Large intestine (tissue), 12 donors: ENCODE measurements at places on chromosomes 6 and 20.

DNA sequence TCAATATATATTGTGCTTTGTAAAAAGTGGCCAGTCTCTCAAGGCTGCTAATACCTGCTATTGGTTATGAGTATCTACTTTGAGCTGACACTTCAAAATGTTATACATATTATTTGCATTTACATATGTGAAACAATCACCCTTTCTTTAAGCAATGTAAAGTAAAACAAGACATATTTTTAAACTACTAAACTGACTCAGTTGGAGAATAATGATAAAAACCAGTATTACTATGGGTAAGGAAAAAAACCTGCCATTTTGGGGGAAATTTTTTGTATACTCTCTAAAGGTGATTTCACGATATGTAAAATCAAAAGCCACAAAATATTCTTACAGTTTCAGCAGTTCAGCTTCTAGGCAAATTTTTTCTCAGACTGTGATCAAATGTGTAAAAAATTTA is 232.3 kb downstream of the PRL start:
- no peak for DNase-seq

DNA sequence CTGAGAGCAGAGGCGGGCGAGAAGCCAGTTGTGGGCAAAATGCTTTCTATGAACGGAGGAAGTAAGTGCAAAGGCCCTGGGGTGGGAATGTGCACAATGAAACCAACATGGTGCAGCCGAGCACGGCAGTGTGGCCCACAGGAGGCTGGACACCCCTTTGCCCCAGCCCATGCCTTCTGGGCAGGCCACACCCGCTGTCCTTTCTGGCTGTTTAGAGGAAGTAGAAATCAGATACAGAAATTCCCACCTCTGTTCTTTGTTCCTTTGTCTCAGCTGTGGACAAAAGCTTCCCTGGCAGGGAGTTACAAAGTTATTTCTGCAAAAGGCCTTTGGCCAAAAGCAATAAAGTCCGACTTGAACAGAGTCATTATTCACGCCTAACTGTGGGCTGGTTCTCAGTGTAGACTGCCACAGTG is 11.9 kb downstream of the SULF2 start:
- DNase-seq = peak; percentile 85

DNA sequence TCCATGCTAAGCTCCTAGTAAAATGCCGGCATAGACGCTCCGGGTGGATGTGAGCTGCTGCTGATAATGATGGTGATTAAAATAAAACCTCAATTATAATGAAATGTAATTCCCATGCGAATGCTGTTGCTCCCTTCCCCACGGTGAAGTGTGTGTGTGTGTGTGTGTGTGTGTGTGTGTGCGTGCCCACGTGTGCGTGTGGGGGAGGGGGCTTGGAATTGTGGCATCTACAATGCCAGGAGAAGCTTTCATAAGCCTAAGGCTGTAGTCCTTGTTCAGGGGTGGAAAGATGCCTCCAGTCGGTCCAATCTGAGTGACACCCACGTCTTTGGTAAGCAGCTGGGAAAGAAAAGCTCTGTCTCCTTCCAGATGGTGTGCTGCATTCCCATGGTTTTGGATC is 137.9 kb downstream of the CDH26 start:
- DNase-seq = no peak

- DNase-seq = no peak
These were observed 32.4 kb downstream of the VAPB start for GRCh38 chr20:58421497-58421850.

- DNase-seq = peak; percentile 97
These were observed 23.6 kb downstream of the FOXQ1 start for GRCh38 chr6:1335367-1336037.

GRCh38 chr6:753486-753885 is 60.5 kb upstream of the EXOC2 start:
- no peak for DNase-seq

- DNase-seq = no peak
These were observed 52.6 kb downstream of the BTBD3 start for GRCh38 chr20:11970243-11970836.

DNA sequence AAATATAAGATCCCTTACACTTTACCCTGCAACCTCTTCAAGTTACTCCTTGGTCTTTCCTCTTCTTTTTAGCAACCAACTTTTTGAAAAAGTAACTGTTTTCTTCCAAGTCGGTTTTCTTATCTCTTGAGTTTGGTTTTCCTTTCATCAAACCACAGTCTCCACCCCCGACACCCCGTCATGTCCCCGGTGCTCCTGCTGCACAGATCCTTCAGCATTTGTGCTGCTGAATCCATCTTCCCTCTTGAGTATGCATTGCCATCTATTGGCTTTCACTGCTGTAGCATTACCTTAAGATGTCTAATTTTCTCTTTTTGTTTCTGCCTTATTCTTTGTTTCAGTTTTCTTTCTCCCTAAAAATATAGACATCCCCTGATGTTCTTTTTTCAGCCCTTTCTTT is 11.9 kb upstream of the TNFRSF21 start:
- no peak for DNase-seq

GRCh38 chr6:130132286-130132701 is 90.5 kb downstream of the SAMD3 start:
- peak; percentile 22 for DNase-seq

DNA sequence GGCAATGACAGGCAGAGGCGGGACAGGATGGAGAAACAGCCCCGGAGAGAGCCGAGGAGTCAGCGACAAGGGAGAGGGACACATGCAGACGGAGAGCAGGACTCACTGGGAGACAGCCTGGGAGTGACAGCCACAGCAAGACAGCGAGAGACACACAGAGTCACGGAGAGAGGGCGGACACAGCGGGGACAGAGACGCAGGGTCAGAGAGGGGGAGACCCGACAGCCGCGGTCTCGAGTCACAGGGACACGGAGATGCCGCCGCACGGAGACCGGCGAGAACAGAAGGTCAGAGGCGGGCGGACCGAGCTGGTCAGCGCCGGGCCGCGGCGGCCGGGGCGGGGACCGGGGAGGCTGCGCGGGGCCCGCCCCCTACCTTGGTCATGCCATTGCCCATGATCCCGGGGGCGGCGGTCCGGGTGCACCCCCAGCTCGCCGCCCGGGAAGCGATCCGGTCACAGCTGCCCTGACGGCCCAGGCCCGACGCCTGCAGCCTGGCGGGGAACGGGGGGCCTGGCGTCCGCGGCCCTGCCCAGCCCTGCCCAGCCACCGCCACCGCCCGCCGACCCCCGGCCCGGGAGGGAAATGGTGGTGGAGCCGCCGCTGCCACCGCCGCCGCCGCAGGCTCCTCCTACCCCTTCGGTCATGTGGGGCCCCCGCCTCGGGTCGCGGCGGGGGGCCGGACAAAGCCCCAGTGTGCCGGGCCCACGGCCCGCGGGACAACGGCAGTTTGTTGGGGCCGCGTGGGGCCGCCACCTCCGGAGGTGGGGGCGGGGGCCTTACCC is at the start of the genes DUSP15 and TTLL9:
DUSP15 (minus strand) TSS at position 586 of the 784 bp plus-strand sequence; CDS start at position 396, 190 bp downstream.
TTLL9 (plus strand) TSS at position 693 of the 784 bp plus-strand sequence. CDS start 493 bp downstream, outside the sequence.
- peak; percentile 71 for DNase-seq

DNA sequence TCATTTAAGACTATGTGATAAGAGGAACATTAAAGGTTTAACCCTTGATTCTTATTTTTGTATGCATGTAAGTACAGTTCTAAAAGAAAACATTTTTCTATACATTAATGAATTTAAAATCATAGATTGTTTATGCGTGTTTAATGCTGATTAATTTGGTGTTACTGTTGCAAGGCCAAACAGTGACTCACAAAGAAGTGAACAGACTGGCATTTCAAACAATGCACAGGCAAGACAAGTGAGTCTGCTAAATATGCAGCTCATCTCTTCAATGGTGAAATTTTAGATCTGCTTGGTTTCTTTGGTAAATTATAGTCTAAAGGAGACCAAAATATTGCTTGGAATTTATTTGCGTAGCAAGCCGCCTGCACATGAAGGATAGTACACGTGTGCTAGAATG is 417.4 kb upstream of the SOX4 start:
- no peak for DNase-seq

DNA sequence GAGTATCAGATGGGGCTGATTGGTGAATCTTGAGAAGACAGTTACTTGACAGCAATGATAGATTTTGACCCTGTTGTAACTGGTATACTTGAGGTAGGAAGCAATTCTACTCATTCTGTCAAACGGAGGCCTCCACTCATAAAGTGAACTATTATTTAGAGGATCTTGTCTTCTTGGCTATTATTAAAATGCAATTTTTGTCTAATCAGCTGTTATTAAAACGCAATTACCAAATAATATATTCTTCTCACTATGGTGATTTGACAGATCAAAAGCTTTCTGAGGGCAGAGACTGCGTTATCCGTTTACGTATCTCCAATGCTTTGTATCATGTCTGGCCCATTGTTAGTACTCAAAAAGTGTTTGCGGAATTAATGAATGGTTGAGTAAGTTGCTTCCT is 120.7 kb downstream of the MACROD2 start:
- DNase-seq = no peak

DNA sequence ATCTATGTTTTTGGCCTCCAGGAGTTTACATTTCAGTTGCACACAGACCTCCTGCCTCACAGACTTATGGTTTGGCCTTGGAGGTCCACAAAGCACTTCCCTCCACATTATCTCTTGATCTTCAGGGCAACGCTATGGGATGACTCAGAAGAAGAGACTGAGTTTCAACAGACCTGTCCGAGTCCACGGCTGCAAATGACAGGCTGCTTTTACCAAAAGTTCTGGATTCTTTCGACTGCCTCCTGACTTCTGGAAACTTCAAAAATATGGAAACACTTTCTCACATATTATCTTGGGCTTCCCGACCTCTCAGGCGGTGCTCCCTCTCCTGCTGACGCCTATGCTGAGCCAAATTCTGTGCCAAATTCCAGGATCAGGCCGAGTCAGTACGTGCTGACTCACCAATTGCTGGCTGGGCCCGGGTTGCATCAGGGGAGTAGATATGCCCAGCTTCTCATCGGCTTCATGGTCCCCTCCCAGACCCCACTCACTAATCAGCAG is 190.2 kb downstream of the BMP7 start:
- no peak for DNase-seq

DNA sequence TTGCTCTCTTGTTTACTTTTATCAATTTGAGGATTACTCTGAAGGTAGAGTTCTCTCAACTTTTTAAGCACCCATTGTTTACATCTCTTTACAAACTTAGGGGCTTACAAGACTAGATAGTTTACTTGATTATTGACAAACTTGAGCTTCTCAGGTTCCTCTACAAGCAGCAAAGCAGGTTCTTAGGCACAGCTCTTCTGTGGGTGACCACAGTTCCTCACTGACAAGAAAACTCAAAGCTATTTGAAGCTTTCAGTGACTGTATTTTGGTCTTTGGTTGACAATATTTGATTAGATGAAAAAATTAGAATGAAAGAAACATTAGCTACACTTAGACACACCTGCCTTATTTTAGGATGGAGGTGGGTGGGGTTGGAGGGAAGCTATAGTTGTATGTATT is 327.3 kb upstream of the RUNX2 start:
- DNase-seq = no peak

- no peak for DNase-seq
These were observed 1010.8 kb upstream of the EYS start for GRCh38 chr6:66717801-66718200.
